Stimulated activated CD8-positive, alpha-beta memory T cell treated with anti-CD3 and anti-CD28 coated beads, Interleukin-4, amount 100 ng/mL, for 1 hour (primary cell): ENCODE measurements at places on chromosomes 13 and 19.

DNA sequence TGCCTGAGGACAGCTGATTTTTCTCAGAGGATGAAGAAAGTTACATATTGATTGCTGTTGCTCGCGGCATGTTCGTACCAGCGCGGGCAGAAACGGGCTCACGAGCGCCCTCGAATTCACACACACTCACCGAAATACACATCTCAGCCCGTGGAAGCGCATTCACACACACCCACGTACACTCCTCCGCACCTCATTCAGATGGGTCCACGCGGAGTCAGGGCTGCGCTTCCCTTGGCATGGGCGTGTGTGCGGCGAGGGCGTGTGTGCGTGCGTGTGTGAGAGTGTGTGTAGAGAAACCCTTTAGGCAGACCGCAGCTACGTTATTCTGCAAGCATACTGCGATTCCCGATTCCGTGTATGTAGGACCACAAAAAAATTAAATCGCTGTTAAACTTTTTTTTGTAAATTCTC is 2.1 kb upstream of the PCDH17 start:
- DNase-seq, result no peak

- DNase-seq, result no peak
Observed at GRCh38 chr13:76848596-76848995, 37.6 kb downstream of the KCTD12 start.

DNA sequence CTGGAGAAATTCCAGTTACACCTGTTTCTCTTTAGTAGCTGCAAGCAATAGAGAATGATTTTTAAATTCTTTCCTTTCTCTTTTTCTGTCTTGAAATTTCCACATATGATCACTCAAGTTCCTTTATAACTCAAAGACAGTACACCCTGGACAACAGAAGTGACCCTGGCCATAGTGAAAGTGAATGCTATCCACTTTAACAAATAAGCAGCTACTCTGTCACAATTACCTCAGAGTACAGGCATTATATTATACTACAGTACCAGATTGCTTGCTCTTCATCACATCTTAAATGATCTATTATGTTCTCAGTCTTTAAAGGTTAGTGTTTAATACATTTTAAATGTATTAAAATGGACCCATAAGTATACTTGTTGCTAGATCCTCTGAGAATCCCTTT is 136.2 kb downstream of the KLF12 start:
- no peak for DNase-seq

GRCh38 chr19:11196406-11197287 is 698 bp downstream of the KANK2 start:
- DNase-seq, result no peak
